Activated naive CD4-positive, alpha-beta T cell treated with anti-CD3 and anti-CD28 coated beads, Interleukin-2, amount 10 ng/mL, durations not matched to agents 7 days and 5 days (primary cell): ENCODE measurements at places on chromosomes 16 and 17.

DNA sequence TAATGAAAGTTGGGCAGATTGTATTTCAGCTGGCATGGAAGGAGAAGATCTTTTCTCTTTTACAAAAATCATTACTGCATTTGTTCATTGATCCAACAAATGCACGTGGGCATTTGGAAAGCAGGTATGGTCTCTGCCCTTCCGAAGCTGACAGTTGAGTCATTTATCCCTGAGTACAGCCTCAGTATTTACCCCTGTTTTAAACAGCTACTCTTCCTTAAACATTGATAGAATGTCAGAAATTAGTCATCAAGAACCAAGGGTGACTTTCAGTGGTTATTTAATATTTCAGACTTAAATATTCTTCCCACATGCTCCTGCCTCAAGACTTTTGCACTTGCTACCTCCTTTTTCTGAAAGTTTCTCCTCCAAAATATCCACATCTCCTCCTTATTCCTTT, 226.7 kb upstream of the HSBP1 start:
- no peak for DNase-seq
- no peak overlapping the region for H3K27ac ChIP-seq
- no peaks in the 10 kb centered on the region for H3K27me3 ChIP-seq
- no peak overlapping the region for H3K4me3 ChIP-seq
- H3K4me1 ChIP-seq: no peaks in the 10 kb centered on the region

DNA sequence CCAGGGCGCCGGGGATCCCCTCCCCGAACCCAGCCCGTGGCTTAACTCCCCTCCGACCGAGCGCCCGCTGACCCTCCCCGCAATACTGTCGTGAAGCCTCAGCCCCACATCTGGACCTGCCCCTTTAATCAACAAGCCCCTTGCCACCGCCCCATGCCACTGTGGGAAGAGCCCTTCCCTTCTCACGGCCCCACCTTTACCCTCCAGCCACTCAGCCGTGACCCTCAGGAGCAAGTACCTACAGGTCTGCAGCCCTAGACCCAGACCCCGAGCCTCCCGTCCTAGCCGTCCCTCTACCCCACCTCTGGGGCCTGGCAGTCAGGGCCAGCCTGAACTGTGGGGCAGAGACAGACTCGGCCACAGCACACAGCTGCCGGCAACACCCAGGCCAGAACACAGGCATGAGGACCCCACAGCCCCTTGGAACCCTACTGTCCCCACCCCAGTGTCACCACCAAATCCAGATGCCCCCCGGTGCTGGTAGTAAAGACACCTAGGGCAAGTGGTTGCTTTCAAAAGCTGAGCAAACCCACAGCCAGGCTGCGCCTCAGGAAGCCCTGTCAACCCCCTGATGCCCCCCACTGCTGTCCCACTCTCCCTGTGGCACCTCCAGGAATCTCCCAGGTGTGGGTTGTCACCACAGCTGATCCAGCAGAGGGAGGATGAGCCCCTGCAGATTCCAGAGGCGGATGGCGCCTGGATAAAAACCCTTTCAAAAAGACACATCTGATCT, 1.4 kb downstream of the NXPH3 start:
- peak overlapping the region; percentile 38 for H3K4me3 ChIP-seq
- peaks cover 9% of the 10 kb centered on the region for H3K4me1 ChIP-seq
- no peak overlapping the region for H3K27ac ChIP-seq
- DNase-seq: no peak
- H3K27me3 ChIP-seq: peaks cover 87% of the 10 kb centered on the region
- H3K36me3 ChIP-seq: no peaks in the 10 kb centered on the region

DNA sequence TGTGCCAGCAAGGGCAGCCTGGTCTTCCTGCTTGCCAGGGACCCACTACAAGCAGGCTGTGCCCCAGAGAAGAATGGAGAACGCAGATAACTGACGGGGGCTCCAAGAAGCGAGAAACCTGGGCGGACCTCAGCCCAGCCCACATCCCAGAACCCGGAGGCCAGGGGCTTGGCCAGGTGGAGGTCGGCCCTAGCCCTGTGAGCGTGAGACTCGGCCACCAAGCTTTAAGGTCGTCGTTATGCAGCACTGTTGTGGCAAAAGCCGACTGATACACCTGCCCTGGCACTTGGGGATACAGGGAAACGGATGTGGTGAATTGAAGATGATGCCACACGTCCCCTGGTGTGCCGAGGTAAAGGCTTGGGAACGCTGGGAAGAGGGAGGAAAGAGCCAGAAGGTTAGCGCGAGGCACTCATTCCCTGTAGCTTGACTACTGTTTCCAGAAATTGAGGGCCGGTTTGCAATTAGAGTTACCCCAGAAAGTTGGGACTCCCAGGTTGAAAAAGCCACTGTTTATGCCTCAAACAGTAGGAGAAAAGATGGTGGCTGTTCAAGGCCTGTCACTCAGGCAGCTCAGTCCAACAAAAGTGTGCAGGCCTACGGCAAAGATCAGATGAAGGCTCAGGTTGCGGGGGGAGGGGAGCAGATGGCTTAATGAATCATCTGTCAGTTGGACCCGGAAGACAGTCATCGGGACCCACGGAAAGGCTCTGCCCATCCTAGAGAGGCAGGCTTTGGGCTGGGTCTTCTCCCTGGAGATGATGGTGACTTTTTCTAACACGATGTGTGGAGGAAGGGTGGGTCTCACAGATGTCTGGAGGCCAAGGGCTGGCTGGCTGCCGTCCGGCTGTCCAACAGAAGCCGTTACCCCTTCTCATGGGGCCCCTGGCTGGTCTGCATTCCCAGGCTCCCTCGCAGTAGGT, 45.6 kb upstream of the BAHCC1 start:
- peaks cover 4% of the 10 kb centered on the region for H3K4me1 ChIP-seq
- H3K27me3 ChIP-seq: peaks cover 79% of the 10 kb centered on the region
- no peak overlapping the region for H3K4me3 ChIP-seq
- DNase-seq: no peak

GRCh38 chr16:82657786-82658185, 31.0 kb downstream of the CDH13 start:
- peaks cover 3% of the 10 kb centered on the region for H3K36me3 ChIP-seq
- H3K4me1 ChIP-seq: peaks cover 77% of the 10 kb centered on the region
- no peak for DNase-seq
- H3K27ac ChIP-seq: peak overlapping the region; percentile 1

DNA sequence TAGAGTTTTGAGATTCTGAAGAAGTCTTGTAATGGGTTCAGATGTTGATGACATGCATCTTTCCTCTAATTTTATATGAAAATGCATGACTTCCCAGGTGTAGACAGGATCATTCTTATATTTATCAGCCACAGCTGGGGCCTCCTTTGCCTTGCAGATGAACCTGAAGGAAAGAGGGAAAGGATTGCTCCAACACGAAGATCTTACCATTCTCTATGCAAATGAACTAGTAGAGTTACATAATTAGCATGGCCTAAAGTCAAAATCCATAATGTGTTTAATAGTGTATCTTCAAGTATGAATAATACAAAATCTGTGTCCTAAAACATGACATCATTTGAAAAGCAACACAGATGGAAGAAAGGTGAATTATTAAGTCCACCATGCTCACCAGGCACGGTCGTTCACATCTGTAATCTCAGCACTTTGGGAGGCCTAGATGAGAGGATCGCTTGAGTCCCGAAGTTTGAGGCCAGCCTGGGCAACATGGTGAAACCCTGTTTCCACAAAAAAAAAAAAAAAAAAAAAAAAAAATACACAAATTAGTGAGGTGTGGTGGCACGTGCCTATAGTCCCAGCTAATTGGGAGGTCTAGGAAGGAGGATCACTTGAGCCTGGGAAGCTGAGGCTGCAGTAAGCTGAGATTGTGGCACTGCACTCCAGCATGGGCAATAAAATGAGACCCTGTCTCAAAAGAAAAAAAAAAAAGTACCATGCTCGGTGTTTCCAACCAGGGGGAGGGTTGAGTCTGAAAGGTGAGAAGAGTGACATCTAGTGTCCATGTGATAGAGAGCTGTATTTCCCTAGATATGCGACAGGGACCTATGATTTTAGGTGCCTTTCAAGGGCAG, 6.3 kb downstream of the VWA3A start:
- no peak overlapping the region for H3K27ac ChIP-seq
- H3K4me1 ChIP-seq: no peaks in the 10 kb centered on the region
- no peak for DNase-seq
- H3K36me3 ChIP-seq: no peaks in the 10 kb centered on the region

DNA sequence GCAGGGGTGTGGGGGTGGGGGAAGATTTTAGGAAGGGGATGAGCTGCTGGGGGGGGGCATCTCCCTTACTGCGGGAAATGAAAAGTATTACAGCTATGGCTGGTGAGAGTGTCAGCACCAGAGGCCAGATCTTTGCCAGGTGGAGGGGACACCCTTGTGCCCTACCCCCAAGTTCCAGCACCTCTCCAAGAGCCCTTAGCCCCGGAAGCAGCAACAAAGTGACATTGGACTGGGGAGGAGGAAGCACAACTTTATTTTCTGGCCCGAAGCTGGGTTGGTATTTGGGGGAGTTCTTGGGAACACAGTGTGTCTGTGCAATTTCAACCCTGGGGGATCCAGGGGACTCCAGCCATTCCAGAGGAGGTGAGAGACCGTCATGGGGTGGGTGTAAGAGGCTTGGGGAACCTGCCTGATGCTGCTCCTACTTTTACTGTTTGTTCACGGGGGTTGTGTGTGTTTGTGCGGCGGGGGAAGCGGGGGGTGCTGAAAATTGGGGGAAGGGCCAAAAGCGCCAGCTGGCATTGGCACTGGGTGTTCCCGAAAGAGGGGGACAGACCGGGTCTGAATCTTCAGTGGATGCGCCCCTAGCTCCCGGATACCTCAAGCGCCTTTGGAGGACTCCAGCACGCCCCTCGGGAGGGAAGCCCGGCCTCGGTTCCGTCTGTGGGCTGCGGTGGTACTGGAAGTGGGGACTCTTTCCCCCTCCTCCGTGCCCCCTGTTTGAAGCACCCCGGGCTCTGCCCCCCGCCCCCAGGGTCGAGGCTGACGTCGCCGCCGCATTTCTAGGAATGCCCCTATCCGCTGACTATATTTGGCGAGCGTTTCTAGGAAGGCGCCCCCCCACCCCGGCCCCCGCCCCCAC, 230.3 kb downstream of the MRTFB start:
- peak overlapping the region; percentile 79 for H3K27ac ChIP-seq
- H3K27me3 ChIP-seq: peaks cover 59% of the 10 kb centered on the region
- H3K36me3 ChIP-seq: no peaks in the 10 kb centered on the region

DNA sequence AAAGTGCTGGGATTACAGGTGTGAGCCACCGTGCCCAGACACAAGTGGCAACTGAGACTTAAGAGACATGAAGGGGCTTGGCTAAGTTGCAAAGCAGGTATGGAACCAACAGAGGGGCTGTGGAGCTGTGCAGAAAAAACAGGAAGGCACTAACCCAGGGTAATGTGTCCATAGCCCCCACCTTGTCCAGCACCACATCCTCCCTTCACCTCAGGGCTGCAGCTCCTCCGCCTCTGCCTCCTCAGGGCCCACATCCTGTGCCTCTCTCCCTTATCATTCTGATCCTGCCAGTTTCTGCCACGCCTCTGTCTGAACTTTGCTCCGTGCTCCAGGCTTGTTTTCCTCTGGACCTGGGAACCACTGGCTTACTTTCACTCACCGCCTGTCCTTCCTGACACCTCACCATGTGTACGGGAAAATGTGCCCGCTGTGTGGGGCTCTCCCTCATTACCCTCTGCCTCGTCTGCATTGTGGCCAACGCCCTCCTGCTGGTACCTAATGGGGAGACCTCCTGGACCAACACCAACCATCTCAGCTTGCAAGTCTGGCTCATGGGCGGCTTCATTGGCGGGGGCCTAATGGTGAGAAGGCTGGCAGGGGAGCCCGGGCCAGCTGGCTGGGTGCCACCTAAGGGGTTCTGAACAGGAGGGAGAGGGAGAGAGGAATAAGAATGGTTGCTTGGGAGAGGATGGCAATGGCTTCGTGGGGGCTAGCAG, at the start of gene TM4SF5:
Gene TM4SF5, plus strand, starts transcription at position 368 of the 716 bp plus-strand sequence. Its CDS starts 37 bp downstream, at position 405.
- DNase-seq: peak; percentile 64
- peaks cover 45% of the 10 kb centered on the region for H3K27me3 ChIP-seq
- H3K4me3 ChIP-seq: no peak within 1 kb of the TSS
- peaks cover 16% of the 10 kb centered on the region for H3K4me1 ChIP-seq
- no peaks in the 10 kb centered on the region for H3K36me3 ChIP-seq

DNA sequence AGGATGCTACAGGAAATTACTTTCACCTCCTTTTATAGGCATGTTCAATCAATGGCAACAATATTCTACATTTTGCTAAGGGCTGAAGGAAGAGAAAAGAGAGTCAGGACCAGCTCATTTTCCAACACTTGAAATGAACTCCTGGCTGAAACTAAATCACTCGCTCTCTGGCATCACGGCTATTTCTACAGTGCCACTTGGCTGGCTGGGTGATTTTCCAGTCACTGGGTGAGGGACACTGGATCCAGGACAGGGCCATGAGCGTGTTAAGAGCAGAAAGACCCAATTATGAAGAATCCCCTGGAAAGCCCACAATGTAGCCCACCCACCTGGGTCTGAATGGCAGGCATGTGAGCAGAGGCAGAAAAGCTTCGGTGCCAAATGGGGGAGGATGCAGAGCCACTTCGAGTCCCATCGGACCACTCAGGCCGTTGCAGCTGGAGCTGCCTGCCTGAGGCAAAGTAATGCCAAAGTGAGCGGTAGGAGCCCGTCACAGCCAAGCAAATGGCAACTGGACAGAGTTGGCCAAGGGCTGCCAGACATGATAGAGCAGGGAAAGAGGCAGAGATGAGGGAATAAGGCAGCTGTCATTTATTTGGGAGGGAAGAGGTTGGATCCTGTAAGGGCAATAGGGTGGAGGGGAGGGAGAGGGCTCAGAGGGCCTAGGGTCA, 246.2 kb downstream of the STX8 start:
- no peak overlapping the region for H3K4me3 ChIP-seq
- H3K36me3 ChIP-seq: no peaks in the 10 kb centered on the region
- H3K27me3 ChIP-seq: peaks cover 3% of the 10 kb centered on the region
- DNase-seq: no peak
- H3K4me1 ChIP-seq: no peaks in the 10 kb centered on the region

GRCh38 chr17:29583324-29584248, 5.9 kb downstream of the GIT1 start:
- H3K4me3 ChIP-seq: no peak overlapping the region
- no peak for DNase-seq
- H3K36me3 ChIP-seq: peaks cover 36% of the 10 kb centered on the region
- H3K4me1 ChIP-seq: peaks cover 60% of the 10 kb centered on the region
- H3K27ac ChIP-seq: peak overlapping the region; percentile 84

DNA sequence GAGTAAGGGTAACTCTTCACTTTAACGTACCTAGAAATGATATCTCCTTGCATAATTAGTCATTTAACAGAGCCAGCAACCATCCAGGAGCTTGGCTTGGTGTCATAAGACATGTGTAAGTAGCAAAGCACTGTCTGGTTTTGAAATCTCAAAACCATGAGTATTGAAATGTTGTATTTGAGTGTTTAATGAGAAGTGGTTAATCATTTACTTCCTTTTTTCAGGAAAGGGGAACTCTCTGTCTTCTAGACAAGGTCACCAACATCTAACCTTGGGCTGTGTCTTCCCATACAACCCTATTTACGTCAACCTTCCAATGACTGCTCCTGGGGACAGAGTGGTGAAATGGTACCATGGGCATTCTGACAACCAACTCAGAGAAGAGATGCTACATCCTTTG, 27.1 kb downstream of the PMP22 start:
- no peak for DNase-seq
- no peaks in the 10 kb centered on the region for H3K36me3 ChIP-seq
- no peak overlapping the region for H3K27ac ChIP-seq
- peaks cover 12% of the 10 kb centered on the region for H3K4me1 ChIP-seq

GRCh38 chr16:14310519-14310991, 239.4 kb downstream of the MRTFB start:
- peaks cover 6% of the 10 kb centered on the region for H3K27me3 ChIP-seq
- no peak for DNase-seq

GRCh38 chr17:70929226-70929625, 759.9 kb downstream of the KCNJ2 start:
- H3K27ac ChIP-seq: no peak overlapping the region
- H3K27me3 ChIP-seq: no peaks in the 10 kb centered on the region
- H3K4me3 ChIP-seq: no peak overlapping the region
- H3K4me1 ChIP-seq: no peaks in the 10 kb centered on the region
- H3K36me3 ChIP-seq: no peaks in the 10 kb centered on the region
- no peak for DNase-seq
